ENCODE measurements at places on chromosomes 13 and 19.

DNA sequence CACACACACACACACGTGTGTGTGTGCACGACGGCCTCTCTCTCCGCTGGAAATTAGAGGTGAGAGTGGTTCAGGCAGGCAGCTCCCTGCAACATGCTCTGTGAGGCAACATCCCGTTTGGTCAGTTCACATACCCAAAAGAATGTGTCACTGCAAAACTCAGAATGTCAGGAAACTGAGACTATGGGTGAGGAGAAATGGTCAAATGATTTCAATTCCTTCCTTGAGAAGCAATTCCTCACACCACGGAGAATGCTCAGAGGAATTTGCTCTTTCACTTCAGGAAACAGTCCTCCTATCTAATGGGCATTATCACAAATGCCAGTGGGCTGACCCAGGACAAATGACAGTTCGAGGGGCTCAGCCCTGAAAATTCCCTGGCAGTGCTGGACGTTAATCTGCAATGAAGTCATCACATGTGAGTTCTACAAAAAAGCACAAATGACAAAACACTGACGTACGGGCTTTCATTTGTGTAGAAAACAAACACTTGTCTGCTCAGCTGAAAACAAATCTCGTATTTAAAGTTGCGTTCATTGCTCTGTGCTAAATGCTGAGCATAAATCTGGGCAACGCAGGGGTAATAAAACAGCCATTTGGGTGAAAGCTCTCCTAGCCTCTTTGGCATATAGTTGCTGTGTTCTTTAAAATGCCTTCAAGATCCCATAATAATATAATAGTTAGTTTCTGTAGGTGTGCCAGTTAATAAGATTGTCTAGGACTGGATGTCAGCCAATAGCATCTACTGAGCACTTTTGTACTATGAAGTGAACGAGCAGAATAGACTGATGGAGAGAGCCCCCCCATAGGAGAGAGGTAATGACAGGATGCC lies 18.6 kb upstream of the LATS2 start:
- peak; percentile 82 for DNase-seq

DNA sequence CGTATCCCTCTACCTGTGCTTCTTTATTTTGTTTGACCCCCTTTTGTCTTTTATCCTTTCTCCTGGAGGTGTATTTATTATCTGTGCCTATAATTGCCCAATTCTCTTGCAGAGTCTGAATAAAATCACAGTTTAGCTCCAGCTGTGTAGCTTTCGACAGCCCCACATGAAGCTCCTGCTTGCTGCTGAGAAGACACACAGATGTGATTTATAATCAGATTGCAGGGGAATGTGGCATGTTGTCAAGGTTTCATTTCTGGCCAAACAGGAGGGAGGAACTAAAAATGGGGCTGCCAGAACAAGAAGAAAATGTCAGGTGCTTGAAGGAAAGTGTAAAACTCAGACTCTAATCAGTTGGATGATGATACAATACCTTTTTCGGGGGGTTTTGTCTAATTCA lies 22.7 kb downstream of the CCNA1 start:
- no peak for DNase-seq

GRCh38 chr13:19818223-19818842 lies 35.6 kb upstream of the PSPC1 start:
- peak; percentile 93 for DNase-seq

DNA sequence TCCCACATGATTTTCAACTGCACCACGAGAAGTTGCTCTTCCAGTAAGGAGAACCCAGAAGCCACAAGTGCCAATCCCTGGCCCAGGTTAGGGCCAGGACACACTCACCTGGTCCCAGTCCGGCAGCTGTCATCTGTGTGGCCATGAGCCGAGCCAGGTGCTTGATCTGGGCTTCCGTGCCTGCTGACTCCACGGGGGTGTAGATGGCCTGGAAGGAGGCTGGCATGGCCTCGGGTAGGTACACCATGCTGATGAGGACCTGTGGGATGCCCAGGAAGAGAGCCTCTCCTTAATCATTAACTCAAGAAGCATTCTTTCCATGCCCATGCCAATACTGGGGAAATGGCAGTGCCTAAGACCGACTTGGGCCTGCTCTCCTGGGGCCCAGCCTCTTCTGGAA lies 19.9 kb upstream of the RSPH6A start:
- no peak for DNase-seq

- no peak for DNase-seq
These were observed 11.4 kb upstream of the EDDM13 start for GRCh38 chr19:56261145-56261544.

DNA sequence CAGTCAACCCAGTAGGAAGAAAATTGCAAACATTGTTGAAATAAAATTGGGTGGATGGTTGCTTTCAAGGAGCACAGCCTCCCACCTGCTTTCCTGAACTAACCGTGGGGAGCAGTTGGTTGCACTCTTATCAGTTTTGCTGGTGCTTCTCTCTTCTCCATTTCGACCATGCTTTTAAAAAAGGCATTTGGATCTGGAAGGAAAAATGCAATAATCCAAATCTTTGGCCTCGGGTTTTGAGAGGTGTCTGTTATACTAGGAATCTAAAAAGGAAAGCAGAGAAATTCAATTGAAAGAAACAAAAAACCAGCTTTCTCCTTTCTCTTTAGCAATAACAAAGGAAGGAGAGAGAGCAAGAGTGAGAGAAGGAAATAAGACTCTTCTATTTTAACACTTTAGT lies 113.6 kb upstream of the ARGLU1 start:
- no peak for DNase-seq

DNA sequence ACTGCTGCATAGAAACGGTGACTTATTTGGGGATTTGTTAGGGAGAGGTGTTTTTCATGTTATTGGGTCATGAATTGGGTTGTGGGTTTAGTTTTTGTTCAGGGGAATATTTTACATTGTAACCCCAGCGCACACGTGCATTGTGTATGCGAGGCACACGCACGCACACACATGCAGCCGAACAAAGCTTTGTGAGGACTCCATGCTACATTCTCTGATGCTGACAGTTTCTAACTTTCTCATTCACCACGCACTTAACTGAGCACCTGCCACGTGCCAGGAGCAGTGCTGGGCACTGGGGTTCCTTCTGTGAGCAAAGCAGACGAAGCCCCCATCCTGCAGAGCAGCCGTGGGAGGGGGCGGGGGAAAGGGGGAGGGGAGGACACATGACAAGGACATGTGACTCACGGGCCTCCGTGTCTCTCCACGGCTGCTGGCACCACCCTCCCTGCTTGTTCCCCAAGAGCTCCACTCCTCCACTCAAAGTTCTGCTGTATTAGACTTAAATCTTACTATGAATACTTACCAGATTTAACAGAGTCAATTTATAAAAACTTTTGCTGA lies 55.6 kb downstream of the SLC7A9 start:
- DNase-seq = no peak

DNA sequence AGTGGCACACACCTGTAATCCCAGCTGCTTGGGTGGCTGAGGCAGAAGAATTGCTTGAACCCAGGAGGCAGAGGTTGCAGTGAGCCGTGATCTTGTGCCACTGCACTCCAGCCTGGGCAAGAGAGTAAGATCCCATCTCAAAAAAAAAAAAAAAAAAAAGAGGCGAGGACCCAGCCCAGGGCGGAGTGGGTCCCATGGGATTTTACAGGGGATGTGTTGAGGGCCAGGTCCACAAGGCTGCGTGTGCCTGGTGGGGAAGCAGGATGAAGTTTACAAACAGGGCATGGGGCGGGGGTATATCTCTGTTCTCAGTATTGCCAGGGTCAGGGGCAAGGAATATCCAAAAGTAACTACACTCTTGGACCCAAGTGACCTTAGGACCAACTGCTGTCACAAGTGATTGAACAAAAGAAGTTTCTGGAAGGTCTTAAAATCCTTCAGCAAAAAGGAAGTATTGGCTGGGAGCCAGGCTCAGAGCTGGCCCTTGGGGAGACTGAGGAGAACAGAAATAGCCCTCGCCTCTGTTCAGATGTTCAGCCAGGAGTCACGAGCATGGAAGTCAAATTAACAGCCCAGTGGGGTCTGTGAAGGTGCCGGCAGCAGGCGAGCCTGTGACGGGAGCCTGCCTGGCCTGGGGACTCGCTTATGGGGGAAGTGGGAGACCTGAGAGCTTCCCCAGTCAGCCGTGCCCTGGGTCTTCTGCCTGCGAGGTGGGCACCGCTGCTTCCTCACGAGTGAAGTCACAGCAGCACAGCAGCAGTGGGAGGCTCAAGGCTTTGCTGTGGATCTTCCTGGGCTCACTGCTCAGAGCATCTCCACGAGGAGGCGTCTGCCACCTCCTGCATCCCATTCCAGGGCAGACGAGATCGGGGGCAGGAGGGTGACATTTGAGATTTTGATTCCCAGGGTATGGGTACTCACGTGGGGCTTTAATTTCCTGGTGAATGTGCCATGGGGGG lies 6.4 kb downstream of the MYO9B start:
- no peak for DNase-seq

GRCh38 chr19:1924320-1924961 lies 16.5 kb upstream of the CSNK1G2 start:
- peak; percentile 48 for DNase-seq

- no peak for DNase-seq
These were observed 657.4 kb upstream of the ATXN8OS start for GRCh38 chr13:69450245-69450644.

- DNase-seq = no peak
These were observed 4.2 kb downstream of the DMPK start for GRCh38 chr19:45778010-45778661.
